ENCODE measurements at places on chromosomes 1 and 21. TPM values are rescaled to one million over a fixed set of nuclear protein-coding genes. Genes with fewer than 3 reads are reported as not detected.

The GUK1 gene
- 186 TPM for total RNA-seq

The KCNN3 gene
- 11.4 TPM for total RNA-seq

The MAGI3 gene
- 7.4 TPM for total RNA-seq

The LCE1E gene
- not detected for total RNA-seq

The UMODL1 gene
- not detected for total RNA-seq

The KIF14 gene
- total RNA-seq = 1.6 TPM

DNA sequence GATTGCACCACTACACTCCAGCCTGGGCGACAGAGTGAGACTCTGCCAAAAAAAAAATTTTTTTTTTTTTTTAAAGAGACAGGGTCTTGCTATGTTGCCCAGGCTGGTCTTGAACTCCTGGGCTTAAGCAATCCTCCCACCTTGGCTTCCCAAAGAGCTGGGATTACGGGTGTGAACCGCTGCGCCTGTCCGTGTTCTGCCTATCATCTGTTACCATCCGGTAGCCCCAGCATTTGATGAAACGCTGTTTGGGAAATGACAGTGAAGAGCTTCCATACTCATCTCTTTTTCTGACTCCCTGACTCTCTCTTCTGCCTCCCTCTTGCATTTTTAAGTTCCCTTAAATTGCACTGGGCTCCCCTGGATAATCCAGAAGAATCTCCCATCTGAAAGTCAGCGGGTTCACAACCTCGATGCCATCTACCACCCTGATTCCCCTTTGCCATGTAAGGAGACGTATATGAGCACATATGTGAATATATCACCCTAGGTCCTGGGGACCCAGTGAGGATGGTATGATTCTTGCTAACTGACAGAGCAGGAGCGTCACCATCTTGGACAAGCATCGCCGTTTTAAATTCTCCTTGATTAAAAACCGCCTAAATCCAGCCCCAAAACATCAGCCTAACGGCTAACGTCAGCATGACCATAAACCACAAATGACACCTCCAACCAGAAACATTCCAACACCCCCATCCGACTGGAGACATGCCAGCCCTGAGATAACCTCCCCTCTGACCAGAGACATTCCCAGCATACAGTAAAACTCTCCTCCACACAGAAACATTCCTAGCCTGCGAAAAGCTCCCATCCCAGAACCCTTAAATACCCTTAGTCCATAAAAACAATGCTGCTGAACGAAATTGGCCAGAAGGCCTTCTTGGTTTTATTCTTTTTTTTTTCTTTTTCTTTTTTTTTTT, 12.4 kb downstream of the TNFRSF8 start:
- DNase-seq = peak; percentile 28

- DNase-seq = no peak
Measured at GRCh38 chr1:206748348-206749030, 22.1 kb upstream of the IL19 start.

GRCh38 chr1:225595974-225596551, 56.9 kb downstream of the ENAH start:
- no peak for DNase-seq

- no peak for DNase-seq
Measured at GRCh38 chr21:45209046-45209445, 78.6 kb downstream of the POFUT2 start.

DNA sequence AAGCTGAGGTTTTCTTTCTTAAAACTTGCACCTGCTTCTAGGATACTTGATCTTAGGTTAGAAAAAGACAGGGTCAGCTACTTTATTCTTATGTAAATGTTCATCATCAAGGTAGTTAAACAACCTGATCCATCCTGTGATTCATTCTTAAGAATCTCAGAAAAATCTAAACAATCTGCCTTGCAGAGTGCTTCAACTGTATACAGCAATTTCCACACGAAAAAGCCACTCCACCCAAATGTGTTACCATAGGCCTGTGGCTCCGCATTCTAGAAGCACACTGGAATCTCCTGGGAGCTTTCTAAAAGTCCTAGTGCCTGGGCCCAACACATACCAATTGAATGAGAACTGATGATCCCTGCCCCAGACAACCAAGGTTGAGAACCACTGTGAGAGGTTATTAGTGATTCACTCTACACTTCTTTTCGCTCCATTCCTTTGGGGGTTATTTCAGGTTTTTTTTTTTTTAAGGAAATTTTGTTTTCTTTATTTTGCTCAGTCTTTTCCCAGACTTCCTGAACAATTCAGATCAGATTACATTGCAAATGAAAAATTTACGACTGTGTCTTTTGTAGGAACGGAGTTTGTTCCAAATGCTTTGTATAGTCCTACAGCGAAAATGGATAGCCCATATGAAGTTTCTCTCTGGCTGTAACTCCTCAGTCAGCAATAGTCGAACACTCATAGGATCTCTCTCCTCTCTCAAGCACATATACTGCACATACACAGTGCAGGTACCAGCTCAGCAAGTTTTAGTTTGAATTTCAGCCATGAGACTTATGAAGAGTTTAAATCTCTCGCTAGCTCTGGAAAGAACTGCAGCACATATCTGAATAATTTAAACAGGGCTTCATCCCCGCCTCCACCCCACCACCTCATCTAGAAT, 16.1 kb downstream of the SMYD2 start:
- DNase-seq = no peak

GRCh38 chr1:153934746-153935145, 11.8 kb downstream of the DENND4B start:
- DNase-seq = peak; percentile 56

DNA sequence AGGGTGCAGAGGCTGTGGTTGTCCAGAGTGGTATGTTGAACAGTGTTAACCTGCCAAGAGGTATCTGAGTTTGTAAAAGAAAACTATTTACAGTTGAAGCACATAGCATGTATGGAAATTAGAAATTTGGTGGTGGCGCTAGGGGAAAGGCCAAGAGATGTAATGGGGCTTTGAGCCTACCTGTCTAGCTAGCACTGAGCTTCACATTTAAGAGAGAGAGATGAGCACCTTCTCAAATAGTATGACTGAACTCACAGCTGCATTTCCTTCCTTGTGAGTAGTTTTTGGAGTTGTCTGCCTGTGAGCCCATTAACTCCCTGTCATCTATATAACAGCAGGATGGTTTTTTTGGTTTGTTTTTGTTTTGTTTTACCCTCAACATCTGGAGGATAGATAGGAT, 4.0 kb downstream of the CLIC4 start:
- DNase-seq = no peak

- peak; percentile 9 for DNase-seq
Measured at GRCh38 chr1:31069392-31069791, 3.9 kb upstream of the PUM1 start.

Measured in spleen (tissue), 13 donors.